Sigmoid colon (tissue), 7 donors: ENCODE measurements at places on chromosomes 5 and 9. TPM values are rescaled to one million over a fixed set of nuclear protein-coding genes. Genes with fewer than 3 reads are reported as not detected.

Gene PTPRD
- 18.3 TPM for total RNA-seq

Gene NEUROG1
- not detected for total RNA-seq

Gene ADAMTS19
- 2.8 TPM for total RNA-seq

- H3K4me3 ChIP-seq = no peak overlapping the region
- H3K27ac ChIP-seq = no peak overlapping the region
- no peaks in the 10 kb centered on the region for H3K27me3 ChIP-seq
- H3K4me1 ChIP-seq = no peaks in the 10 kb centered on the region
- DNase-seq = no peak
These were observed 270.7 kb upstream of the TRPC7 start for GRCh38 chr5:136636001-136636400.

GRCh38 chr9:137650259-137650658, 31.5 kb downstream of the EHMT1 start:
- no peaks in the 10 kb centered on the region for H3K27me3 ChIP-seq
- H3K36me3 ChIP-seq = no peaks in the 10 kb centered on the region
- H3K27ac ChIP-seq = no peak overlapping the region
- H3K4me1 ChIP-seq = peaks cover 12% of the 10 kb centered on the region
- no peak for DNase-seq

- DNase-seq = no peak
- no peaks in the 10 kb centered on the region for H3K27me3 ChIP-seq
- H3K4me3 ChIP-seq = no peak overlapping the region
- H3K4me1 ChIP-seq = no peaks in the 10 kb centered on the region
These were observed 18.9 kb downstream of the APBA1 start for GRCh38 chr9:69653261-69653660.

Gene PCDHA1
- not detected for total RNA-seq

GRCh38 chr9:1995084-1995483, 20.1 kb upstream of the SMARCA2 start:
- H3K4me1 ChIP-seq = no peaks in the 10 kb centered on the region
- no peak for DNase-seq
- no peaks in the 10 kb centered on the region for H3K27me3 ChIP-seq
- no peaks in the 10 kb centered on the region for H3K36me3 ChIP-seq

DNA sequence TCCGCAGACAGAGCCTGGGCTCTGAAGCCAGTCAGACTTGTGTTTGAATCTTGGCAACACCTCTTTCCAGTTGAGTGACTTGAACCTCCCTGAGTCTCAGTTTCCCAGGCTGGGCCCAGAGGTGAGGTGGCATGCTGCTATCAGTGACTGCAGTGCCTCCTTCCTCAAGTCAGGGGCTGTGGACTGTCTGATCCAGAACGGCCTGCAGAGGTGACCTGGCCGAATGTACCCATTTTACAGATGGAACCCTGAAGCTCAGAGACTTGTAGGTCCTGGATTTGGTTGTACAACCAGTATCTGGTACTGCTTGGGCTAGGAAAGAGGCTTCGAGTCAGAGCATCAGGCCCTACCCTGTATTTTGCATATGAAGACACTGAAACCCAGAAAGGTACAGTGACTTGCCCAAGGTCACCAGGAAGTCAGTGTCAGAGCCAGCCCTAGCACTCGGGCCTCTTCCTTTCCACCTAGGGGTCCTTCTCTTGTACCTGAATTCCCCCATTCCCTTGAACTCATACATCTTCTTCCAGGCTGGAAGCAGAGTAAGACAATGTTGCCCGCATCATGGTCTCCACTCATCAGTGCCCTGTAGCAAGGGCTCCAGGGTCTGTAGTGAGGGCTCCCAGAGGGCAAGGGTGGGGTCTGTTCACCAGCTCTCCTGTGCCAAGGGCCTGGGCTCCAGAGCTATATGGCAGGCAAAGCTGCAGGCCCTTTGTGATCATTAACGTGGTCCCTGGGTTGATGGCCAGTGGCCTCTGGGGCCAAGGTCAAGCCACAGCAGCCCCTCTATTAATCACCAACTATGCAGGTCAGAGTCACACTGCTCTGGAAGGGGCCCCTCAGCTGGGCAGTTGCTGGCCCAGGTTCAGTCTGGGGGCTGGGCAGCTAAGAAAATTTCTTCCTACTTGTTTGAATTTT, 28.5 kb downstream of the GSN start:
- no peaks in the 10 kb centered on the region for H3K27me3 ChIP-seq
- H3K27ac ChIP-seq = peak overlapping the region; percentile 94
- DNase-seq = no peak
- H3K36me3 ChIP-seq = no peaks in the 10 kb centered on the region
- H3K4me1 ChIP-seq = peaks cover 93% of the 10 kb centered on the region

DNA sequence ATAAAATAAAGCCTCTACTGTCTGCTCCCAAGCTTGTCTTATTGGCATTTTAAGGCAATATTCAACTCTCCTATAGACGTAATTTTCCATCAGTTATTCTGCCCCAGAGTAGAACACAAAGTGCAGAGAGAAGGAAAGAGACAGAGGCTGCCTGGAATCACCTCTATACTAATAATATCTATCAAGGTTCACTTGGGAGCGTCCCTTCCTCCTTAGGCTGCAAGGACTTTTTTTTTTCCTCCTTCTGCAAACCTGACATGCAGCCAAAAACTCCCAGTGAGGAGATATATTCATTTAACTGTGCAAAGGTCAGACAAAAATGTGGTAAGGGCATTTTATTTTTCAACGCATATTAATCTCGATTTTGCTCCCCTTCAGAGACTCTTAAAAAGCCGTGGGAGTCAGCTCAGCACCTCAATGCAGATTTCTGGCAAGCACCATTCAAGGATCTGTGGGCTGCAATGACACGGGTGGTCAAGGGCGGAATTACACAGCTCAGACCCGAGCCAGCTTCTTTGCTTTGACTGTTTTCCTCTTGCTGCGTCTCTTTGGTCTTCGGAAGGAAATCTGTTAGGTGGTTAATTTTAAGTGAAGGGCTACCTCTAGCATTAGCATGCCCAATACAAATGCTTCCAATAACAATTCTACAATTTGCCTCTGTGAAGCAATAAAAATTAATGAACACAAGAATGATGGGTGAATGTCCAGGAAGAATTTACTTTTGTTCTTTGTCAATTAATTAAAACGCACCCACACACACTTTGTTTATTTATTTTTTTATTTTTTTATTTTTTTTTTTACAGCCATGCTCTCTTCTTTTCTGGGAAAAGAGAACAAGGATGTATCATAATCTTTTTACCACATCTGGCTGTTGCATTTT, 587.7 kb upstream of the GRAMD2B start:
- H3K27me3 ChIP-seq = no peaks in the 10 kb centered on the region
- no peak overlapping the region for H3K27ac ChIP-seq
- no peak overlapping the region for H3K4me3 ChIP-seq
- peaks cover 4% of the 10 kb centered on the region for H3K4me1 ChIP-seq
- peak; percentile 64 for DNase-seq

- no peaks in the 10 kb centered on the region for H3K36me3 ChIP-seq
- no peak overlapping the region for H3K27ac ChIP-seq
- peaks cover 10% of the 10 kb centered on the region for H3K4me1 ChIP-seq
- DNase-seq = no peak
- no peaks in the 10 kb centered on the region for H3K27me3 ChIP-seq
These were observed 88.6 kb downstream of the KCNN2 start for GRCh38 chr5:114450437-114450836.

DNA sequence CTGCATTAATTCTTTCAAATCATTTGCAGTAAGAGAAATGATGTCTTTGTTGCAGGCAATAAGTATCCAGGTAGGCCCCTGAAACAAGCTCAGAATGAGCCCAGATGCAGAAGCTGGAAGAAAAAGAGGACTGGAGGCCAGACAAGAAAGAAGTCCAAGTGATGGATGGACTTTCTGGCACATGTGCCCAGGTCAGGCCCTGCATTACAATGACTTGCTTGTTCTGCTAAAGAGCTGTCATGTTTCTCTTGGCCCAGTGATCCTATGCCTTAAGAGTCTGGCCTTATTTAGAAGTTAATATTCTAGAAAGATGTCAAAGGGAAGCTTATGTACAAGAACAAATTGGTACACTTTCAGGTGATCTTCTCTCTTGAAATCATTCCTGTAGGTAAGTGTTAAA, 64.8 kb downstream of the DPYSL3 start:
- H3K4me1 ChIP-seq = no peaks in the 10 kb centered on the region
- peak overlapping the region; percentile 96 for H3K27ac ChIP-seq
- H3K36me3 ChIP-seq = no peaks in the 10 kb centered on the region
- no peaks in the 10 kb centered on the region for H3K27me3 ChIP-seq
- no peak for DNase-seq
